Neural crest cell (in vitro differentiated cells): ENCODE measurements at places on chromosomes 12 and 14. TPM values are rescaled to one million over a fixed set of nuclear protein-coding genes. Genes with fewer than 3 reads are reported as not detected.

- H3K4me3 ChIP-seq = no peak overlapping the region
- no peak for DNase-seq
- peaks cover 55% of the 10 kb centered on the region for H3K4me1 ChIP-seq
Observed at GRCh38 chr14:33564774-33565630, 385.9 kb downstream of the EGLN3 start.

DNA sequence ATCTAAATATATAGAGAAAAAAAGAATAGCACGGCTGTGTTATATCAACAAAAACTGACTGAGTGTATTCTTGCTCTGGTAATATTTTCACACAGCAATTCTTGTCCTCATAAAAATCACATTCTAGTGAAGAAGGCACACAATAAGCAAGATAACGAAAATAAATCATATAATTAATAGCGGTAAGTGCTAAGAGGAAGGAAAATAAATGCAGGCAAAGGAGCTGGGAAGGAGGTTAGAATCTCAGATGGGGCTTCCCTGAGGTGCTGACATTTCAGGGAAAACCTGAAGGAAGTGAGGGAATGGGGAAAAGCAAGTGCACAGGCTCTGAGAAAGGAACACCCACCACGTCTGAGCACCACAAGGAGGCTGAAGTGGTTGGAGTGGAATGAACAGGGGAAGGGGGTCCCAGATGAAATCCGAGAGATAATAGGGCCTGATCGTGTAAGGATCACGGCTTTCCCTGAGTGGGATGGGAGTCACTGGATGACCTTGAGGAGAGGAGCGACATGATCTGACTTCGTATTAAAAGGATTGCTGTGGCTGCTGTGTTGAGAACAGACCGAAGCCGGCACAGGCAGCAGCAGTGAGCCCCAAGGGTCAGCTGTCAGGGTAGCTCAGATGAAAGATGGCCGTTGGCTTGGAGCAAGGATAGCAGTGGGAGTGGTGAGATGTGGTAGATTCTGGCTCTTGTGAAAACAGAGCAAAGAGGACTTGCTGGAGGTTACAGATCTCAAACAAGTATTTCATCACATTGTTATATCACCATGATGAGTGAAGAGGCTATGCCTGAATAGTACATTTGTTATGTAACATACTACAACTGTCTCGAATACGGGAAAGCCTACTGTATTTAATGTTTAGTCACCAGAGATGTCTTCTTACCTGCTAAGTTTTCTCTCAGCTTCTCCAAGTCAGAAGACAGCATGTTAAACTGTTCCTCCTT lies 67.1 kb upstream of the VPS33A start:
- no peaks in the 10 kb centered on the region for H3K4me1 ChIP-seq
- no peak overlapping the region for H3K27ac ChIP-seq
- no peak overlapping the region for H3K4me3 ChIP-seq

GRCh38 chr12:113723631-113724030 lies 242.5 kb downstream of the RBM19 start:
- H3K4me3 ChIP-seq = no peak overlapping the region
- DNase-seq = no peak
- no peaks in the 10 kb centered on the region for H3K36me3 ChIP-seq
- peaks cover 35% of the 10 kb centered on the region for H3K27me3 ChIP-seq
- H3K4me1 ChIP-seq = no peaks in the 10 kb centered on the region
- no peak overlapping the region for H3K27ac ChIP-seq

Gene OR4E2
- not detected in 2 replicates for total RNA-seq

DNA sequence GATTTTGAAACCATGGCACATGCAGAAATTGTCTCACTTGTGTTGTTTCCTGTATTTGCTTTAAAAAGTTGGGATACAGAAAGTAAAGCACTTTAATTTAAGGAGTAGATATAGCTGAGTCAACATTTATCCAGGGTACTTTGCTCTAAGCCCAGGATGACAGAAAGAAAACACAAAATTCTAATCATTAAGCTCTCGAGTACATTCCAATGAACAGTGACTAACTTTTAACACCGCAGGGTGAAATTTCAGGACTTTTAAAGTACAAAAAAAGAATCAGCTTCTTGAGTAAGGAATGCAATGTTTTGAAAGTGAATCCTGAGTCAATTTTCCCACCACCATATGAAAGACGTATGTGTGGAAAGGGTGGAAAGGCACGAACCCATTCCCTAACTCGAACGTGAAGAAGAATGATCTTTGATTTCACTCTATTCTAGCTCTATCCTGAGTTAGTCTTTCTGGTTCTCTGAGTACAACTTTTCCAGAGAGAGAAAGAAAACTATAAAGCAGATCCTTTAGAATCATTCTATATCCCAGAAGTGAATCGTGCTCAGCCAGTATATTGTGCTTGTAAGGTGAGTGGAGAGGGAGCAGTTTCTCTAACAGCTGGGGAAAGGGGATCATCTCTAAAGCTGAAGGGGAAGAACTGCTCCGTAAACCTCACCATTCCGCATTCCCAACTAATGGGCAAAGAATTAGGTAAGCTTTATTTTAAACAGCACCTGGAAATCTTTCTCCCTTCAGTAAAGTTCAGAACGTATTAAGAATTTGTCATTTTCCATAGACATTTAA lies 779.0 kb upstream of the FLRT2 start:
- DNase-seq = no peak
- no peaks in the 10 kb centered on the region for H3K27me3 ChIP-seq
- H3K36me3 ChIP-seq = no peaks in the 10 kb centered on the region
- no peak overlapping the region for H3K4me3 ChIP-seq
- no peak overlapping the region for H3K27ac ChIP-seq
